Esophagus squamous epithelium (tissue), 5 donors: ENCODE measurements at places on chromosomes 1 and 21. TPM values are rescaled to one million over a fixed set of nuclear protein-coding genes. Genes with fewer than 3 reads are reported as not detected.

ADAM30 gene
- total RNA-seq = not detected

PLPPR4 gene
- 0.57 TPM for total RNA-seq

GNAI3 gene
- 15.1 TPM for total RNA-seq

GRCh38 chr1:66929146-66929688 is 4.4 kb downstream of the MIER1 start:
- peak overlapping the region; percentile 90 for H3K4me3 ChIP-seq
- H3K4me1 ChIP-seq = peaks cover 26% of the 10 kb centered on the region
- DNase-seq = no peak
- peak overlapping the region; percentile 98 for H3K27ac ChIP-seq

GRCh38 chr1:193590102-193590501 is 403.7 kb upstream of the B3GALT2 start:
- H3K36me3 ChIP-seq = no peaks in the 10 kb centered on the region
- no peaks in the 10 kb centered on the region for H3K27me3 ChIP-seq
- H3K4me3 ChIP-seq = no peak overlapping the region
- DNase-seq = no peak
- H3K4me1 ChIP-seq = peaks cover 8% of the 10 kb centered on the region

DNA sequence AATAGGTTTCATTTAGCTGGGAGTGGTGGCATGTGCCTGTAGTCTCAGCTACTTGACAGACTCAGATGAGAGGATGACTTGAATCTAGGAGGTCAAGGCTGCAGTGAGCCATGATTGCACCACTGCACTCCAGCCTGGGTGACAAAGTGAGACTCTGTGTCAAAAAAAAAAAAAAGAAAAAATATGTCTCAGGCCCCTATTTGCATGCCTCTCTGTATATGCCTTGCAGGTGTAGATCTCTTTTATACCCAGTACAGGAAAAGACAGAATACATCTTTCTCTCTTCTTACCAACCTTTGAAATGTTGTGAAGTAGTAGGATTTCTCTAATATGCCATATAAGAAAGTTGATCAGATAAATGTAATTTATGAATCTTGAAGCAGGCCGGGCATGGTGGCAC is 6.4 kb downstream of the CNR2 start:
- H3K27ac ChIP-seq = no peak overlapping the region
- no peaks in the 10 kb centered on the region for H3K36me3 ChIP-seq
- peaks cover 24% of the 10 kb centered on the region for H3K4me1 ChIP-seq
- no peak for DNase-seq
- peaks cover 67% of the 10 kb centered on the region for H3K27me3 ChIP-seq
- no peak overlapping the region for H3K4me3 ChIP-seq

DNA sequence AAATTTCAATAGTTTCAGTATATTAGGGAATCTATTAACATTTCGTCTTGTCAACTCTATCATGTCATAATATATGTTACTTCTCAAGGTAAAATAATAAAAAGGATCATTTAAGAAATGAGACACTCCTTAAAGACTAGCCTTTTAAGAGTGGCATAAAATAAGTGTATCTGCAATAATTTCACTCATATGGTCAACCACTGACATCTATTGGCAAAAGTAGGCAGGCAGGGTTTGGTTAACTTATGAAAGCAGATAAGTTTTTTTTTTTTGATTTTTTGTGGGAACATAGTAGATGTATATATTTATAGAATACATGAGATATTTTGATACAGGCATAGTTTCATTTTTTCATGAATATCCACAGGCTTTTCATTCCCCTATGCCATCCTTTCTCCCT is 5.5 kb upstream of the RGS21 start:
- no peaks in the 10 kb centered on the region for H3K4me1 ChIP-seq
- no peak overlapping the region for H3K27ac ChIP-seq
- no peak for DNase-seq
- no peaks in the 10 kb centered on the region for H3K27me3 ChIP-seq

- DNase-seq = no peak
- no peaks in the 10 kb centered on the region for H3K27me3 ChIP-seq
- H3K4me1 ChIP-seq = no peaks in the 10 kb centered on the region
- no peaks in the 10 kb centered on the region for H3K36me3 ChIP-seq
- H3K4me3 ChIP-seq = no peak overlapping the region
- no peak overlapping the region for H3K27ac ChIP-seq
These were observed 16.8 kb upstream of the PTPRC start for GRCh38 chr1:198622001-198622400.

GRCh38 chr1:32960819-32961355 is 3.7 kb downstream of the RNF19B start:
- H3K27me3 ChIP-seq = no peaks in the 10 kb centered on the region
- H3K4me1 ChIP-seq = peaks cover 8% of the 10 kb centered on the region
- no peak for DNase-seq
- H3K27ac ChIP-seq = peak overlapping the region; percentile 17
- no peaks in the 10 kb centered on the region for H3K36me3 ChIP-seq

- peaks cover 5% of the 10 kb centered on the region for H3K36me3 ChIP-seq
- no peaks in the 10 kb centered on the region for H3K27me3 ChIP-seq
- no peak overlapping the region for H3K4me3 ChIP-seq
- no peak for DNase-seq
These were observed 29.6 kb downstream of the SLC37A1 start for GRCh38 chr21:42543106-42543847.

DNA sequence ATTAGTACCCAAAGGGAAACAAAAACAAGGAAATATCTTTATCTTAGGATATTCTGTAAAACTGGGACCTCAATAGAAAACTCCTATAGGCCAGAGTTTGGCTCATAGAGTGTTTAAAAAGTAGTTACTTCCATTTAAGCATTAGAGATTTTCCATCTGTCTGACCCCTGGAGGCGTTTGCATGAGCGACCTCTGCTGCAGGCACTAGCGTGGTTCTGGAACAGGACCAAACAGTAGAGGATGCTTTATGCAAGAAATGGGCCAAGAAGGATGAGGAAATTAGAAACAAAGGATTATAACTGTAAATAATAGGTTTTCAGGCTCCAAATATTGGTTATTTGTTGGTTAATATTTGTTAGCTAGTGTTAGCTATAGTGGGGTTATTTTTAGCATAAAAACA is 5.7 kb downstream of the ZBTB40 start:
- H3K36me3 ChIP-seq = no peaks in the 10 kb centered on the region
- no peak overlapping the region for H3K27ac ChIP-seq
- DNase-seq = no peak
- no peak overlapping the region for H3K4me3 ChIP-seq

DNA sequence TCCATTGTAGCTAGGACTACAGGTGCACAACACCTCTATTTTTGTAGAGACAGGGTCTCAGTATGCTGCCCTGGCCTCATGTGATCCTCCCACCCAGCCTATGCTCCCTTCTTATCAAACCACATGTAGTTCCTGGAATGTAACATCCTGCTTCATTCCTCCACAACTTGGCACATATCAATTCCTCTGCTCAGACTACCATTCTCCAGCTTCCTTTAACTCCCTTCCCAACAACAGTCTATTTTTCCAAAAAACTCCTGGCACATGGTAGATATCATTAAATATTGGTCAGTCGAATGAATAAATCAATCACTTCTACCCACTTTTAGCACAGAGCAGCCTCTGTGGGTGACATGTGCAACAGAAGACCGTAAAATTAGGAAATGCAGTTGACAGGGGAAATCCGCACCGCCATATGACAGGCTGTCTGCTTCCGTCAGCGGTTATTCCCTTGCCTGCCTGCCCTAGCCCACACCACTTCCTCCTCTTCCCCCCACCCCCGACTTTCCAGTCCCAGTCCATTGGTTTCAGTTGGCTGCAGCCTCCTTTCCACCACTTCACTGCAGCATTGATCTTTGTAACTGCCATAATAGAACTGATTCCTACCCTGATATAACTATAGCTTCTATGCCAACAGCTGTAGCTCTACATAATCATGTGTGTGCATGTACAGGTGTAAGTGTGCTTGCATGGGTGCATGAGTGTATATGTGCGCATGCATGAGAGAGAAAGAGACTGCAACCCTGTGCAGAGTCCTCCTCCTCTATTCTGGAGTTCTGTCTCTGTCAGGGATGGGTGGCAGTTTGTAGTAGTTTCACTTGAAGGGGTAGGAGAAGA is 6.8 kb upstream of the AKR1A1 start:
- no peaks in the 10 kb centered on the region for H3K36me3 ChIP-seq
- H3K4me1 ChIP-seq = peaks cover 18% of the 10 kb centered on the region
- DNase-seq = peak; percentile 32

- H3K27me3 ChIP-seq = no peaks in the 10 kb centered on the region
- DNase-seq = no peak
- H3K4me1 ChIP-seq = no peaks in the 10 kb centered on the region
- no peak overlapping the region for H3K27ac ChIP-seq
- H3K36me3 ChIP-seq = peaks cover 7% of the 10 kb centered on the region
- no peak overlapping the region for H3K4me3 ChIP-seq
These were observed 146.8 kb downstream of the CASZ1 start for GRCh38 chr1:10649517-10650201.
